ENCODE measurements at places on chromosomes 6 and 20.

DNA sequence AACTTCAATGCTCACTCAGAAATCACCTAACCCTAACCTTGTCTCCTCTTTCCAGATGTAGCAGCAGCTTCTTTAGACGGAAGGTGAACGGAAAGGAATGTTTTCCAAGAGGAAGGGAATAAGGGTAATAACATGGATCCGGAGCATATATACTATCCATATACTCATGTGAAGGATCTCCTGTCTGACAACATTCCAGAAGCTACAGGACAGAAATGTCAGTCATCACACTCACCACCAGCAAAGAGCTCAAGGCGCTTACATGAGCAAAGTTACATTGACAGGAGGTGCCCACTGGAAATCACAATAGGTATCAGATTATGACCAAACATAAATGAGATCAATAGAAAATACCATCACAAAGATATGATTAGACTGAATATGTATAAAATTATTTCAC is 122.1 kb upstream of the CCDC28A start:
- DNase-seq, result no peak

DNA sequence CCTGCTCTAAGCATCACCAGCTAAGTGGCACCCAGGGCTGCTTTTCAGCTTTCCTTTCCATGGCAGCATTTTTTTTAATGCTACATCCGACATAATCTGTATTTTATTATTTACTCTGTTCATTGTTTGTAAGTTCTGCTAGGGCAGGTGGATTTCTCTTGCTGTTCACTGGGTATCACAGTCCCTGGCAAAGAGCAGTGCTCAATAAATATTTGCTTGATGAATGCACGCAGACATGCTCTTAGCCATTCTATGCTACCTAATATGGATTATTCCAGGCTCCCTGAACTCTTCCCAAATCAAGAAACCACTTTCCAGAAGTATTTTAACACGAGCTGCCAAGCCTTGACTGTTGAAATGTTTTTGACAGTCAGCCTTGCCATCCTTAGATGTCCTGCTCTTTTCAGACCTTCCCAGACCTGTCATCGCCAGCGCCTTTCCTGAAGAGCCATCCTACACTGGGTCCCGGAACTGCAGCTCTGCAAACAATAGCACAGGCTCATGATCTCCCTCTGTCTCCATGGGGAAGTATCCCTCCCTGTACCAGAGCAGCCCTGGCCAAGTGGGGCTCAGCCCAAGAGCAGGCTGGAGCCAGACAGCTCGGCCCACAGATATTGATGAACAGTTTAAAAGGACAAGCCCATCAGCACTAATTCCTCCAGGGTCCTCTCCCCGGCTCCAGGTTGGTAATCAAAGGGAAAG is 136.5 kb upstream of the CDH4 start:
- no peak for DNase-seq

GRCh38 chr6:157585274-157586087 is 204.5 kb downstream of the ZDHHC14 start:
- DNase-seq, result no peak

GRCh38 chr6:130622142-130622541 is 205.1 kb upstream of the SMLR1 start:
- DNase-seq, result no peak

DNA sequence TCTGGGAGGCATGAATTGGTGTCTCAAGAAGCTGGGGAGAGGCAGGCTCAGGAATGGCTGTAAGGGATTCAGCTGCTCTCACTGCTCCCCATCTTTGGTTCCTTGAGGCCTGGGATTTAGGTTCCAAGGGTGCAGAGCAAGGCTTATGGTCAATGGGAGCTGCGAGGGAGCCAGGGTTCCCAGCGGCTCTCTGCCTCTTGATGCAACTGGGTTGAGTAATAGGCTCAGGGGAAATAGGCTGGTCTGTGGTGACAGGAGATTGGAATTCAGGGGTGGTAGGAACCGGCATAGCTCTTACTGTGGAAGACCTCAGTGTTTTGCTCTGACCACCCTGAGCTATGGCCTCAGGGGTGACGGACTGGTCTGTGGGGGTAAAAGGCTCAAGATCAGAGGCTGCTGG is 13.0 kb upstream of the NRM start:
- no peak for DNase-seq

- no peak for DNase-seq
Observed at GRCh38 chr20:47365023-47365764, 8.7 kb upstream of the ZMYND8 start.

DNA sequence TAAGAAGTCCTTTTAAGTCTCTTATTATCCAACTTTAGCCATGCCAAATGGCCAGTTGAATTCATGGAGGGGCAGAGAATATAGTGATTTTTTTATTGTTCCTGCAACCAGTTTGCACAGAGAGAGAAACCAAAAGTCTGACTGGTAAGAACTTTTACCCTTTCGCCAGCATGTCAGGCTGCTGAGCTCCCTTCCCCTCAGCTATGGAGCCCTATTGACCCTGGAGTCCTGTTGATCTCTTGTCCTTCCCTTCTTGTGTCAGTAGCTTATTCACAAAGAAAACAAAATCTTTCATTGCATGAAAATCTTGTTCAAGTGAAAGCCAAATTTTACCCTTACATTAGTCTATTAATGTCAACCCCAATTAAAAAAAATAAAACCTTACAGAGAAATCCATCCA is 1.5 kb upstream of the SLC22A1 start:
- DNase-seq, result no peak
